ENCODE measurements at places on chromosomes 6 and 20.

GRCh38 chr6:43963877-43964658 is 163.2 kb downstream of the MRPL14 start:
- DNase-seq: no peak
- H3K27ac ChIP-seq: no peak overlapping the region

GRCh38 chr6:88376768-88377387 is 210.7 kb upstream of the CNR1 start:
- H3K4me1 ChIP-seq: peaks cover 54% of the 10 kb centered on the region
- no peak overlapping the region for H3K4me3 ChIP-seq
- H3K27ac ChIP-seq: peak overlapping the region; percentile 54
- H3K36me3 ChIP-seq: no peaks in the 10 kb centered on the region
- H3K27me3 ChIP-seq: no peaks in the 10 kb centered on the region

- H3K4me1 ChIP-seq: peaks cover 19% of the 10 kb centered on the region
- no peak overlapping the region for H3K4me3 ChIP-seq
- no peaks in the 10 kb centered on the region for H3K27me3 ChIP-seq
- no peaks in the 10 kb centered on the region for H3K36me3 ChIP-seq
- no peak overlapping the region for H3K27ac ChIP-seq
These were observed 148.3 kb upstream of the AFDN start for GRCh38 chr6:167678102-167679101.

DNA sequence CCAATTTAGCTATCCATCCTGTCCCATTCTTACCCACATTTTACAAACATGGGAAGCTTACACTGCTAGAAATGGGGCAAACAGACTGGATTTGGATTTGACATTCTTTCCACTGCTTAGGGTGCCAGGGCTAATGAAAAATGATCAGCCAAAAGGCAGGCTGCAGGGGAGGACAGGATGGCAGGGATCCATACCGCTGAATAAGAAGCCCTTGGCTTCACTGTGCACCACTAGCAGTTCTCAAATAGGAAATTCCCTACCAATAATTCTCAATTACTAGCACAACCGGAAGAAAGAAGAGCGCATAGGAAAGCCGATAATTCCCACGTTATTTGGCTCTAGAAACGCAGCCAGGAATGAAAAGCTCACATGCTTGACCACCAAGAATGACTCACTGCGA is 73.1 kb downstream of the NDUFAF5 start:
- H3K27ac ChIP-seq: no peak overlapping the region
- no peaks in the 10 kb centered on the region for H3K36me3 ChIP-seq
- no peaks in the 10 kb centered on the region for H3K27me3 ChIP-seq
- DNase-seq: no peak
- no peak overlapping the region for H3K4me3 ChIP-seq
- H3K4me1 ChIP-seq: no peaks in the 10 kb centered on the region

GRCh38 chr6:24340998-24341938 is 16.6 kb downstream of the DCDC2 start:
- no peak for DNase-seq
- no peak overlapping the region for H3K4me3 ChIP-seq
- H3K27me3 ChIP-seq: no peaks in the 10 kb centered on the region
- no peak overlapping the region for H3K27ac ChIP-seq
- no peaks in the 10 kb centered on the region for H3K36me3 ChIP-seq
- H3K4me1 ChIP-seq: no peaks in the 10 kb centered on the region

- H3K4me3 ChIP-seq: no peak within 1 kb of the TSS
- no peaks in the 10 kb centered on the region for H3K4me1 ChIP-seq
These were observed at the start of gene HLA-DPA1 for GRCh38 chr6:33073431-33073871. Gene HLA-DPA1, minus strand, starts transcription at chr6:33073649.

DNA sequence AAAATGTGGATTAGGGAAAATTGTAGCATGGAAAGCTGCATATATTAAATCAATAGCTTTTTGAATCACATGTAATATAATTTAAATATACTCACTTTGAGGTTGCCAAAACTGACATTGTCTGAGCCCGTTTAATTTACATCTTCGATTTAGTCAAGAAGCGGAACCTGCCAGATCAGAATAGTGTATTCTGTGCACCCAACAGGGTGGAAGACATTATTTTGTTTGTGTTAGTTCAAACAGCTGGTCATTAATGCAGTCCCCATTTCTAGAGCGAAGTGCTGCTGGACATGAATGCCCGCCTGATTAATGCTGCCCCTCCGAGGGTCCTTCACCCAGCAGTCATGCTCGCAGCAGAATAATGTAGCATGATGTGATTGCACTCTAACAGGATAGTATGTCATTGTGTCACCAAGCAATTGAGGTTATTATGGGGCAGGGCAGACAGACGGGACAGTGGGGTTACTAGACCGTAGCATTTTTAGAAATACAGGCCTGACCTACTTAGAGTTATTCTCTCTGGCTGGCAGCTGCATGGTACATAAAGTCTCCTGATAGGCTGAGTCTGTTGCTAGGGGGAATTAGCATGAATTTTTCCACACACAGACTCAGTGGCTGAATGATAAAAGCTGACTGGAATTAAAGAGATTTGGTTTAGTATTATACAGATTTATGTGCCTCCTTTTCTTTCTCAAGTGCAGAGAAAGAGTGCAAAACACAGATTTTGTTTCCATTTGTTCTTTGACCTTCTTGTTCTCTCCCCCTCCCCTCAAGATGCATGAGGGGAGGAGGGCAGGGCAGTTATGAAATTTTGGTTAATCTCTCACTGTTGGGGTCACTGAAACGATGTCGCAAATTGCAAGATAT is 147.1 kb downstream of the PRL start:
- no peaks in the 10 kb centered on the region for H3K27me3 ChIP-seq
- H3K36me3 ChIP-seq: no peaks in the 10 kb centered on the region
- H3K4me3 ChIP-seq: no peak overlapping the region
- no peak overlapping the region for H3K27ac ChIP-seq

DNA sequence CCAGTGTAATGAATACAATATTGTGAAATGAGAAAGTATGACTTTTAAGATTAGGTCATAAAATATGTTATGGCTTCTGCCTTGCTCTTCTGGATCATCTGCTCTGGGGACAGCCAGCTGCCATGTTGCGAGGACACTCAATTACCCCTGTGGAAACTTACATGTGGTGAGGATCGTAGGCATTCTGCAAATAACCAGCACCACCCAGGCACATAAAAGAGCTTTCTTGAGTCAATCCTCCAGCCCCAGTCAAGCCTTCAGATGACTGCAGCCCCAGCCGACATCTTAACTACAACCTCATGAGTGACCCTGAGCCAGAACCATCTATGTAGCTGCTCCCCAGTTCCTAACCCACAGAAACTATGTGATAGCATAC is 4.5 kb upstream of the RBCK1 start:
- H3K27ac ChIP-seq: no peak overlapping the region
- H3K27me3 ChIP-seq: no peaks in the 10 kb centered on the region
- DNase-seq: no peak
- H3K4me3 ChIP-seq: no peak overlapping the region
- H3K4me1 ChIP-seq: peaks cover 6% of the 10 kb centered on the region

DNA sequence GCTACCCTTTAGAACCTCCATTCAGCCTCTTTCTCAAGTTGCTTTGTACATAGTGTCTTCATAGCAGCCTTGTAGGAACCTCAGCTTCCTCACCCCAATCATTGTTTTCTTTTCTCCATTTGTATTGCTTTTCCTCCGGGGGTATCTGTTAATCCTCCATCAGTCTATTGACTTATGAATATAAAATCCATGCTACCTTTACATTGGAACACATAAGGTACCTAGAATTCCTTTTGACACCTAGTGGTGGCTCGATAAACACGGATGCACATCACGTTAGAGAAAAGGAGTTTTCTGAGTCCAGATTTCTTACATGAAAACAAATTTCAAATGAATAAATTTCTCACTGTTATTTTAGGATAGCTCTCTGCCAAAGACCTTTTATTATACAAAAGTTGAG is 6.3 kb upstream of the EDN1 start:
- peaks cover 22% of the 10 kb centered on the region for H3K4me1 ChIP-seq
- no peak for DNase-seq
- H3K27me3 ChIP-seq: no peaks in the 10 kb centered on the region
- no peak overlapping the region for H3K4me3 ChIP-seq
- no peak overlapping the region for H3K27ac ChIP-seq

DNA sequence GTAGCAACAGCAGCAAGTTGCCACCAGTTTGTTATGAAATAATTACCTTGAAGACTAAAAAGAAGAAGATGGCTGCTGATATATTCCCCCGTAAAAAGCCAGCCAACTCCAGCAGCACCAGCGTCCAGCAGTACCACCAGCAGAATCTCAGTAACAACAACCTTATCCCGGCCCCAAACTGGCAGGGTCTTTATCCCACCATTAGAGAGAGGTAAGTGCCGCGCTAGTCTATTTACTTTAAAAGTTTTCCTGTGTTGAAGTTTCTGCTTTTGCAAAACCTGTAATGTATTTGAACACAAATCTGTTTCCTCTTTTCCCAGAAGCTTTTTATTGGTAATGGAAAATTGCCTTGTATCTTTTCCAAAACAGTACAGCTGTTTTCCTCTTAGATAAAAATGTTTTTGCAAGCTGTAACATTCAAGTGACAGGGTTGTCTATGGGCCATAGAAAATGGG is 725 bp downstream of the BTBD3 start:
- peaks cover 5% of the 10 kb centered on the region for H3K36me3 ChIP-seq
- H3K4me1 ChIP-seq: no peaks in the 10 kb centered on the region
- no peak overlapping the region for H3K27ac ChIP-seq
- no peak overlapping the region for H3K4me3 ChIP-seq

DNA sequence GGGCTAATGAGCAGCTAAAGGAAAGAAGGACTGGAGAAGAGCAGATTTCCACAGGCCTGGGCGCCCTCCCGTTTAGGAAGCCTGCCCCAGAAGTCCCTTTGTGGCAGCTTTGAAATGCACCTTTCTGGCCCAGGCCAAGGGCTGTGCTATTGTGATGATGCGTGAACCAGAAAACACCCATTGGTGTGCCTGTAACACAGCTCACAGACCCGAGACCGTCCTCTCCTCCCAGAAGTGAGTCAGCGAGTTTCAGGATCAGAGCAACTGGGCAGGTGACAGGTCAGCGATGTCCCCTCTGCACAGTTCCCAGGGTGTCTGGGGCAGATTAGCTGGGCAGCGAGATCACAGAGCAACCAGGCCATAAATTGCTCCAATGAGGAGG is 71.9 kb upstream of the SULF2 start:
- H3K27ac ChIP-seq: no peak overlapping the region
- H3K4me3 ChIP-seq: no peak overlapping the region
- no peaks in the 10 kb centered on the region for H3K4me1 ChIP-seq
- DNase-seq: no peak

DNA sequence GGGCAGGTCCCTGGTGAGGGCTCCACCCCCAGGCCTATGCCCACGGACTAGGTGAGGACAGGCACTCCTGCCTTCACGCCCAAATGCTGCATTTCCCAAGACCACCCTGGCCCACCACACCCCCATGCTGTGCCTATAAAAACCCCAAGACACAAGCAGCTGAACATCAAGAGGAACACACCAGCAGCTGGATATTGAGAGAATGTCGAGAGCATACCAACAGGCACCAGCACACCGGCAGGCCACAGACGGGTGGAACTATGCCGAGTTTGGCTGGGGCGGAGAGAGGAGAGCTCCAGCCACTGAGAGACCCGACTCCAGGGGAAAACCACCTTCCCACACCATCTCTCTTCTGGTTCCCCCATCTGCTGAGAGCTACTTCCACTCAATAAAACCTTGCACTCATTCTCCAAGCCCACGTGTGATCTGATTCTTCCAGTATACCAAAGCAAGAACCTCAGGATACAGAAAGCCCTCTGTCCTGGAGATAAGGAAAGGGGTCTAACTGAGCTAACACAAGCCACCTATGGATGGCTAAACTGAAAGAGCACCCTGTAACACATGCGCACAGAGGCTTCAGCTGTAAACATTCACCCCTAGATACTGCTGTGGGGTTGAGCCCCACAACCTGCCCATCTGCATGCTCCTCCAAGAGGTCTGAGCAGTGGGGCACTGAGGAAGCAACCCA is 316.2 kb downstream of the FOXC1 start:
- no peak for DNase-seq
- no peaks in the 10 kb centered on the region for H3K27me3 ChIP-seq
- H3K4me3 ChIP-seq: no peak overlapping the region

- H3K4me3 ChIP-seq: no peak overlapping the region
- no peak for DNase-seq
- H3K27me3 ChIP-seq: peaks cover 4% of the 10 kb centered on the region
- no peak overlapping the region for H3K27ac ChIP-seq
These were observed 51.1 kb downstream of the NFATC2 start for GRCh38 chr20:51491393-51491792.

DNA sequence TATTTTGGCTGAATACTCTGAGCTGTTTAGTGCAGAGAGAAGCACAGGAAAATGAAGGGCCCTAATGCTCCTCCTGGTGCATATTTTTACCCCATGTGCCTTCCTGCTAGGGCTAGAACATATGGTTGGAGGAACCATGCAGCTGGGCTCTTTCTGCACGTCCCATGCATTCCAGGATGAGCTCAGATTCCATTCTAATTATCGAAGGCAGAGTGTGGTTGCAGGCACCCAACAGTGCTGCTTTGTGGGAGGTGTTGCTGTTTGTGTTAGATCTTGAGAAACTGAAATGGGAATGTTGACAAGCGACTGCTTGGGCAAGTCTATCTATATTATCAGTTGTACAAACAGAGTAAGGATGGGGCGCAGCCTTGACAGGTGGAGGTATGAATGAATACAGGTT is 419.5 kb downstream of the DHX35 start:
- H3K27ac ChIP-seq: no peak overlapping the region
- H3K36me3 ChIP-seq: no peaks in the 10 kb centered on the region
- no peaks in the 10 kb centered on the region for H3K4me1 ChIP-seq
- no peak for DNase-seq

DNA sequence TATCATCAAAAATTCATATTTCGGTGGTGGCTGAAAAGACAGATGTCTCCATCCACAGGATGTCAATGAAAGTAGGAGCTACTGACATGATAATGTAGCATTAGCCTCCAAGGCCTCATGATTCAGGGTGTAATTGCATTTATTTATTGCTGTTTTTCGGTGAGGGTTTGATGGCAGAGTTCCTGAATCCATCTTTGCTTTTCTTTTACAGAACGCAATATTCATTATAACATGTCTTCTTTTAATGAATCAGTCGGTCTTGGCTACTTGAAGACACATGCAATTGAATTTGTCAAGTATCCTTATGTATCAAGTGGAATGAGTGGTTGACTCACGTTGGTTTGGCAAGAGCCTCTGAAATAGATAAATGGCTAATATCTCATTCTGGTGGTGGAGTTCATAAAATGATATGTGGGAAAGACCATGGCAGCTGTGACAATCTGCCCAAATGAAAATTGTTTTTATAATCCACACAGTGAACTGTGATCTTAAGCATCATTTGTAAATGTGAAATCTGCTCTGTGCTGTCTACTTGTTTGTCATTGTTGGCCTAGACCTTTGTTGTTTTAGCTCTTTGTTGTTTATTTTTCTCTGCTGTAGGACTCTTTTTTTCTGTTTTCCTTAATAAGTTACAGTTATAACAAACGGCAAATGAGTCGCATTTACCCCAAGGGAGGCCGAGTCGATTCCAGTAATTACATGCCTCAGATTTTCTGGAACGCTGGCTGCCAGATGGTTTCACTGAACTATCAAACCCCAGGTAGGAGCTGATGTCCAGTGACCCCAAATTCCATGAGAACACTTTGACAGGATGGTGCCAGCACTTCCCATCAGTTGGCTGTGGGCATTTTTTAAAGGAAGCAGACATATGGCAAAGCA is 105.7 kb upstream of the LAMP5 start:
- DNase-seq: peak; percentile 63
- no peak overlapping the region for H3K4me3 ChIP-seq
- H3K4me1 ChIP-seq: peaks cover 23% of the 10 kb centered on the region
- H3K36me3 ChIP-seq: no peaks in the 10 kb centered on the region

Measured in SJSA1 (cell line).